GM04503 (cell line): ENCODE measurements at places on chromosomes 11 and 22.
A peak's percentile ranks its signal among the peaks of the same experiment; 100 is the strongest.

DNA sequence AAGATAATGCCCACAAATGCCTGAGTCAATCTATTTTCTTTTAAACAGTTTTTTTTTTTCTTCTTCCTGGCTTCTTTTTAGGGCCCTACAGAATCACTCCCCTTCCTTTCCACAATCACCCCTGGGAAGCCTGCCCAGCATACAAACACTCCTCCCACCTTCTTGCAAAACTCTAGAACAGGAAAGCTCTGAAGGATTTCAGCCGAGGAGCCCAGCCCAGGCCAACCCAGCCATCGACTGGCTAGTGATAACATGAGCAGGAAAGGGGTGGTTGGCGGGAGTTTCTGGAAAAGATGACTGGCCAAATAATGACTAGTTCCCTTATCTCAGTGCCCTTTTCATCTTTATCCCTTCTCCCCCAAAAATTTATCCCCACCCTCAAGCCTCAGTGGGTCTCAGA lies 68.2 kb downstream of the USP35 start:
- peak; percentile 57 for DNase-seq

DNA sequence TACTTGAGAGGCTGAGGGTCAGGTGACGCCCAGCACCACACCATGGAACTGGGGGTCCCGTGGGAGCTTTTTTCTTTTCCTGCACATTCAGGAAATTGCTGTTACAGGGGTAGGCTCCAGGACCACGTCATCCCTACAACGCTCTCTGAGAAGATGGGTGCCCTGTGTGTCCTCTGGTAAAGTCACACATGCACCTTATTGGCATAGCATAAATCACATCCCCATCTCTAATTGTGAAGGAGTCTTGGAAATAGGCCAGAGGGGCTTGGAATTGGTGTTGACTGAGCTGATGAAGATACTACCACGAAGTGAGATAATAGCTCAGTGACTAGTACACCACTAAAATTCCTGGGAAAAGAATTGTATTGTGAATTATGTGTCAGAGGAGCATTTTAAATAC lies 57.6 kb downstream of the TNRC6B start:
- DNase-seq, result no peak

DNA sequence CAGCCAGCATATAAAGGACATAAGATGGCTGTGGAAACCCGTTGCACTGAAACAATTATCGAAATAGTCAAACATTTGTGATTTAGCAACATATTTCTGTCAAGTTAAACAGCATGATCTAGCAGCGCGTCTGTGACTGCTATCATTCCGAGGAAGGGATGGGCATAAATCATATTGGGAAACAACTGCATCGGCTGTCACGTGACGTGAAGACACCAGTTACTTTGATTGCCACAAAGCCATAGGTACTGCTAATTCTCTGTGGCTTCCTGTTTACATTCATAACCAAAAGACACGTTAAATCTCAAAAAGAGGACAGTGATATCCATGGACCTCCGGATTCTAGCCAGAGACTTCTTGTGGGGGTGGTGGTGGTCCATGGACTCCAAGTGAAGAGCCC lies 87.8 kb downstream of the CACNA1I start:
- no peak for DNase-seq

DNA sequence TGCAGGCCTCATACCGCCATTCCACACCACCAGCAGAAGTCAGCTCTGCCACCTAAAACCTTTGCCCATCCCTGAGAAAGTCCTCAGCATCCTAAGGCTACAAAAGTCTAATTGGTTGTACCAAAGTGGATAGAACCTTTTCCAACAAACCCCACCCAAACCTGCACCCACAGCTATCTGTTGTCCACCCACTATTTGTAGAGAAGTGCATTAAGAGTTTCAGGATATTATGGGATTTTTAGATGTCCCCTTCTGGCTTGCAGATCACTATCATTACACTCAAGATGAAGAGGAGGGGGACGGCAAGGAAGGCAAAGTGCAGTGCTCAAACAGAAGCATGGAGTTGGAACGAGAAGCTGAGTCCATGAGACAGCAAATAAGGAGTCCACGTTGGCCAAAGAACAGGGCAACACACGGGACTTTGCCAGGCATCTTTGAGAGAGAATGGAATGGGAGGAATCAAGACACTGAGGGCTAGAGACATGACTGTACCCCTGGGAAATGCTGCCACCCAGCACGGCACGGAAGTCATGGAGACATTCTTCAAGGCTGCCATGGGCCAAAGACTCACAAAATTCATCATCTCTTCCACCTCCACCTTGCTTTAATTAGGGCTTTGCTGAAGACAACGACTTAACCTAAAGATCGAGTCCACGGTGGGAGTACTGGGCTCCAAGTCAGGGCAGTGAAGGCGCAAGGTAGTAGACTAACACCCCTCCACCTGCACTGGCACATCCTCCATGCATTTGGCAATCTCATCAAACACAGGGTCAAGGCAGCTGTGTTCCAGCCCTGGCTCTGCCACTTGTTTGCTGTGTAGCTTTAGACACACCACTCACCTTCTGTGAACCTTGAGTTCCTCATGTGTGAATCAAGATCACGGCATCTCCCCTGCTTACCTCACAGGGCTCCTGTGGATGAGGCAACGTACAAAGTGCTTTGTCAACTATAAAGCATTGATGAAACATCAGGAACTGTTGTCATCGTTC lies 112.9 kb upstream of the TMEM45B start:
- DNase-seq, result no peak

DNA sequence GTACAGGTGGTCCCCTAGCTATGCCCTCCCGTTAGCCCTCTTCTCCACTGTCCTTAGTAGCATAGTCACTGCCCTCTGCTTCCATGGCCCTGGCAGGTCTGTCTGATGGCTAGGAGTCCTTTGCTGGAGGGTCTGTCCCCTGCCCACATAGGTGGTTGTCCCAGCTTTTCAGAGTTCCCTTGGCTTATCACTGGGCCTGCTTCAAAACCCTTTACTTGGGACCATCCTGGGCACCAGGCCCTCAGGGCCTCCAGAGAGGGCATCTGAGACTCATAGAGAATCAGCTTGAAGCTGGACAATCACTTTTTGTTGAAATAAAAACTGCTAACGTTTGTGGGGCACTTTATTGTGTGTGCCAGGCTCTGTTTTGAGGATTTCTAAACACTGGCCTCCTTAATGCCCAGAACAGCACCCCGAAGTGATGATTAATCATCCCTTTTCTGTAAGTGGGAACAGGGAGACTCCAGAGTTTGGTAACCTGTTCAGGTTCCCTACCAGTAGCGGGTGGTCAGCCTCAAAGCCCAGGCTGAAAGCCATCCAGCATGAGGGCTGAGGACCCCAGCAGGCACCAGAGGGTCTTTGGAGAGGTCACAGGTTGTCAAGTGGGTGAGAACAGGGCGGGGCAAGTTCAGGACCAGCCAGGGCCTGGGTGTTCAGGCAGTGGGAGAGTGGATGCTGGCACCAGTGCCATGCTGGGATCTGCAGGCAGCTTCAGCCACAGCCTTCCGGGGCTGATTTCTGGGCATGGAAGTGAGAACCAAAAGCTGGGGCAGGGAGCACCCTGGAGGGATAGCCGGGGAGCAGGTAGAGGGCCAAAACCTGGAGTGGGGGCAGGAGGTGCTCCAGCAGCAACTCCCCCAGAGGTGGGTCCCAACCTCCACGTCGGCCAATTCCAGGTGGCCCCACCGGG lies 495 bp upstream of the KCNK4 start:
- no peak for DNase-seq

GRCh38 chr11:26743622-26744021 lies 21.8 kb upstream of the SLC5A12 start:
- DNase-seq, result no peak

GRCh38 chr11:96136613-96137298 lies 206.2 kb downstream of the MAML2 start:
- no peak for DNase-seq

DNA sequence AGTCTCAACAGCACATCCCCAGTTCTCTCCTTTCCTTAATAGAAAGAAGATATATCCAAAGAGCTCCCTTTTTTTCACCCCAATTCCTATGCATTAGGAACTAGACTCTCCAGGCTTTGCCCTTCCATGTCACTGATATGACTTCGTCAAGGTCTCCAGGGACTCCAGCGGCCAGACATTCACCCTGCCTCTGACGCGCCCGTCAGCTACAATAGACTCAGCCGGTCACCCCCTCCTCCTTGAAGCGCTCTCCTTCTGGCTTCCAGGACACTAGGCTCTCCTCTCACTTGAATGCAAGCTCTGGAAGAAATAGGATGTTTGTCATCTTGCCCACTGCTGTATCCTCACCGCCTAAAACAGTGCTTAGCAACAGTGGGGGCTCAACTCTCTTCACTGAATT lies 14.9 kb upstream of the ELFN2 start:
- DNase-seq, result no peak

DNA sequence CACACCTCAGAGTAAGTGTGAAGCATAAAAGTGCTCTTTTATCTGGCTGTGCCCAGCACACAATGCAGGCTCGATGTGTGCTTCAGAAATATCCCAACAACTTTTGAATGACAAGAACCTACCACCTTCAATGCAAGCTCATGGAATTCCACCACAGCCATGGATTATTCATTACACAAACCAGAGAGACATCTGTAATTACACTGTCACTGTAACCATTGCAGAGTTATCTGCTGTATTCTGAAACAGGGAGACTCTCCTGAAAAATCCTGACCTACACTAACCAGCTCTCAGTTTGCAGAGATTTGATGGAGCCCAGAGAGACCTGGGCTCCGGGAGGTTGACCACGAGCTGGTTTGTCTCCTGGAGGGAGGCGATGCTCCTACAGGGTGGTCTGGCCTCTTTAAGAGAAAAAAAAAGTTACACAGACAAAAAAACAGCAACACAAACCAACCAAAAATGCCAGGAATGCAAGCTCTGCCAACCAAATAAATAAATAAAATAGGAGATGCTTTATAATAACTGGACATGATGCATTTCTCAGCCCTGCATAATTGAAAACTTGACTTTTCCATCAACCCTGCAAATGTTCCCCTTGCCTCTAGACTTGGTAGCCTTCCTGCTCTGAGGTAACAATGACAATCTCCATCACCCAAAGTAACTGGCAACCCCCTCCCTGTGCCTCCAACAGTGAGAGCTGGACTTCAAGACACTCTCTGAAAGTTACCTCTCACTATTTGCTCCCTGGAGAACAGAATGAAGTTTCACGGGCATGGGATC lies 69.7 kb downstream of the ETS1 start:
- DNase-seq, result no peak

DNA sequence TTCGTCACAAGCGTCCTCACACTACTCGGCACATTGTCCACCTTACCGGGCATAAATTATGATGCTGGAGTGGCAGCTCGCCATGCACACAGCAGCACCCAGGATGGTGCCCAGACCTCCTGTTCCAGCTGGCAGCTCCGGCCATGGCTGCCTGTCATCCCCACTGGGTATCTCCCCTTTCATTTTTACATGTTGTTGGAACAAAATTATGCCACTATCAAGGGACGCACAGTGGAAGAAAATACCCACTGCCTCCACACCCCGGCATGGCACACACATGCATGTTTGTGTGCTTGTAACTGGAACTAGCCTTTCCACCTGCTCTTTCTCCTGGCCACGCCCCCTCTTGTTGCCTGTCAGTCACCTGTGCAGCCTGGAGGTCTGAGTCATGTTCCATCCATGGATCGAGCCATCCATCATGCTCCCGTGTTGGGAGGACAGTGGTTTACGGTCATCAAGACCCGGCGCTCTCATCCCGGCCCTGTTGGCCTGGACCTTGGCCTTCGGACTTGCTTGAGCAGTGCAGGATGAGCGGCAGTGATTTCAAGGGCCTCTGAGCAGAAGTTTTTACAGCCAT lies 1069.6 kb downstream of the BRD1 start:
- DNase-seq, result no peak

GRCh38 chr11:105718641-105719040 lies 108.8 kb downstream of the GRIA4 start:
- no peak for DNase-seq

- DNase-seq, result no peak
Measured at GRCh38 chr11:84887055-84887629, 740.0 kb downstream of the DLG2 start.

GRCh38 chr11:72642043-72642883 lies 32.0 kb downstream of the PDE2A start:
- DNase-seq, result no peak

DNA sequence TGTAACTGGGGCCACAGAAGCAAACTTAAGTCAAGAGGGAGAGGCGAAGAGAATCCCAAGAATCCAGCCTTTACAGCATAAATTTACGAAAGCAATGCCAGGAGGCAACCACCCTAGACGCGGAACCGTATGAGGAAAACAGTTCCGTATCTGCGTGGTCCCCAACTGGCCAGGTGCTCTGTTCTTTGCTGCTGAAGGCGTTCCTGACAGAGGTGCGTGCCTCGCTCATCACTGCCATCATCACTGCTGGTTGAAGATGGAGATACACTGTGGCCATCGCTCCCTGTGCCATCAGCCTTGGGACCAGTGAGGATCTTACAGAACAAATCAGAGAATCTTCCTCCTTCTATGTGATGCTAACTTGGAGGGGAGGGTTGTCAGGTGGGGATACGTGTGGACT lies 270.5 kb upstream of the B3GAT1 start:
- no peak for DNase-seq

DNA sequence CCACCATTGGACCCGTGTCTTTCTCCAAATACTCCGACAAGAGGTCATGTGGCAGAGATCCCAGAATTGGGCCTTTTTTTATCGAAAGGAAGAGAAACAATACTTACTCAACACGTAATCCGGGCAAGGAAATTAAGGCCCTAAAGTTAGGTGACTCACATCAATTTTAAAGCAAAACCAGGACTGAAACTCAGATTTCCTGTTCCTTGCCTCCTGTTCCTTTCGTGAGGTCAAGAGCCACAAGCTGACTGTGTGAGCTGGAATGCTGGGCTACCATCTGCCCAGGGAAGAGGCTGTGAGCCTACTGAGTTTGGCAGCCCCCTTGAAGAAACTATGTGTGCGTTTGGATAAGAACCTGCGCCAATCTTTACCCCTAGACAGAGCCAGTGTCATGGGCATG lies 27.1 kb upstream of the MRGPRX2 start:
- peak; percentile 70 for DNase-seq

GRCh38 chr11:46914363-46914762 lies 4.0 kb downstream of the LRP4 start:
- peak; percentile 54 for DNase-seq

- no peak for DNase-seq
Measured at GRCh38 chr22:48500471-48501230, 1327.0 kb downstream of the BRD1 start.

- no peak for DNase-seq
Measured at GRCh38 chr11:134471087-134471715, 59.2 kb upstream of the B3GAT1 start.
